ENCODE measurements at places on chromosomes 12 and 14. TPM values are rescaled to one million over a fixed set of nuclear protein-coding genes. Genes with fewer than 3 reads are reported as not detected.

The GALNT16 gene
- total RNA-seq, result 0.11 TPM

DNA sequence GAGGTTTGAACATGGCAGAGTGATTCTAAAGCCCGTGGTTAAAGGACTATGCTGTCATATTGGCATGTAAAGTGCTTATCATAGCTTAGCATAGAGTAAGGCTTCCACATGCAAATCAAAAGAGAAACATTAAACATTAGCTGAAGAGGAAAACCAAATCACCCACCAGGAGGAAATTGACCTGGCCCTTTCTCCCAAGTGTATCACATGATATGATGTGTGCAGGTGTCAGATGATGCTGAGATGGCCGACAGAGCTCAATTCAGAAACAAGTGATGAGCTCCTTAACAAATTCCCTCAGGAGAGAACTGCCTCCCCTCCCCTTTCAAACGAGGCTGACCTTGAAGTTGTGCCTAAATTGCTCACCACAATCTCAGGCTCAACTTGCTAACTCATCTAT is 217.1 kb upstream of the BTG1 start:
- peaks cover 13% of the 10 kb centered on the region for H3K4me1 ChIP-seq
- H3K4me3 ChIP-seq, result no peak overlapping the region
- no peaks in the 10 kb centered on the region for H3K27me3 ChIP-seq
- DNase-seq, result no peak
- H3K27ac ChIP-seq, result peak overlapping the region; percentile 53
- no peaks in the 10 kb centered on the region for H3K36me3 ChIP-seq

GRCh38 chr12:132063491-132063890 is 80.6 kb downstream of the DDX51 start:
- peaks cover 98% of the 10 kb centered on the region for H3K36me3 ChIP-seq
- H3K4me1 ChIP-seq, result no peaks in the 10 kb centered on the region
- no peak overlapping the region for H3K4me3 ChIP-seq
- DNase-seq, result no peak

DNA sequence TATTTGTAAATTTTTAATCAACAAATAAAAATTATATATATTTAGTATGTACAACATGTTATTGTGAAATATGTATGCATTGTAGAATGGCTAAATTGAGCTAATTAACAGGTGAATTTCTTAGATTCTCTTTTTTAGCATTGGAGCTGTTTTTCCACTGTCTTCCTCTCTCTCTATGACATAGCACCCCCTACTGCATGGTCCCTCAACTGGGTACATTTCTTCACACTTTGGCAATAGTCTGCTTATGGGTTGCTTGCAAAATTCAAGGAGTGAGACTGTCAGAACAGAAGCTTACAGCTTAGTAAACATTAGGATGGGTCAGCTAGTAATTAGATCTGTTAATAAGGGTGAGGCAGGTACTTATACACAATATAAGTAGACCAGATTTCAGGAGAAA is 658.5 kb upstream of the MGAT4C start:
- H3K36me3 ChIP-seq, result no peaks in the 10 kb centered on the region
- no peaks in the 10 kb centered on the region for H3K4me1 ChIP-seq
- H3K4me3 ChIP-seq, result no peak overlapping the region

- H3K27ac ChIP-seq, result no peak overlapping the region
- no peaks in the 10 kb centered on the region for H3K27me3 ChIP-seq
- DNase-seq, result no peak
- no peak overlapping the region for H3K4me3 ChIP-seq
- H3K36me3 ChIP-seq, result peaks cover 4% of the 10 kb centered on the region
Observed at GRCh38 chr12:79597910-79598309, 92.9 kb downstream of the PAWR start.

The RFLNA gene
- total RNA-seq, result 0.23 TPM

DNA sequence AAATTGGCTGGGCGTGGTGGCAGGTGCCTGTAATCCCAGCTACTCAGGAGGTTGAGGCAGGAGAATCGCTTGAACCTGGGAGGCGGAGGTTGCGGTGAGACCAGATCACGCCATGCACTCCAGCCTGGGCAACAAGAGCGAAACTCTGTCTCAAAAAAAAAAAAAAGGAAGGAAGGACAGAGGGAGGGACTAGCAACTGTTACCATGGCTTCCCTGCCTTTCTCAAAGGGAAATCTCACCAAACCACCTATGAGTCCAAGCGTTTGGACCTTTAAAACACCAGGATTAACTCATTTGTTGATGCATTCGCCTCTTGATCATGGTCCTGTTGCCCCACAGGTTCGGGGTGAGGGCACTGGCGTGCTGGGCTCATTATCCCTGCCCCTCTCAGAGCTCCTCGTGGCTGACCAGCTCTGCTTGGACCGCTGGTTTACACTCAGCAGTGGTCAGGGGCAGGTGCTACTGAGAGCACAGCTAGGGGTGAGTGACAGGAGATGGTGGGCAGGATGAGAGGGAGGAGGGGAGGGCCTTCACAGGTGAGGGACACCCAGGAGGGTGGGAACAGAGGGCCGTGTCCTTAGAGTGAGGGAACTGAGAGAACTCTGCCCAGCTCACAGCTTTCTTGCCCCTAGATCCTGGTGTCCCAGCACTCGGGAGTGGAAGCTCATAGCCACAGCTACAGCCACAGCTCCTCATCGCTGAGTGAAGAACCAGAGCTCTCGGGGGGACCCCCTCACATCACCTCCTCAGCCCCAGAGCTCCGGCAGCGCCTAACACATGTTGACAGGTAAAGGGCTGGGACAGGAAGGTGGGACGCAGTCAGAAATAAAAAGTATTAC is 10.2 kb upstream of the MYL6B start:
- peaks cover 40% of the 10 kb centered on the region for H3K36me3 ChIP-seq
- no peaks in the 10 kb centered on the region for H3K27me3 ChIP-seq
- H3K27ac ChIP-seq, result peak overlapping the region; percentile 58
- peaks cover 44% of the 10 kb centered on the region for H3K4me1 ChIP-seq

- DNase-seq, result no peak
- H3K27me3 ChIP-seq, result no peaks in the 10 kb centered on the region
- no peak overlapping the region for H3K4me3 ChIP-seq
Observed at GRCh38 chr14:69861025-69861569, 18.1 kb upstream of the SMOC1 start.

- no peak overlapping the region for H3K4me3 ChIP-seq
- no peak overlapping the region for H3K27ac ChIP-seq
- H3K4me1 ChIP-seq, result no peaks in the 10 kb centered on the region
- no peaks in the 10 kb centered on the region for H3K27me3 ChIP-seq
Observed at GRCh38 chr14:97270308-97270707, 473.1 kb downstream of the VRK1 start.

The OR11H7 gene
- total RNA-seq, result not detected

The RSRC2 gene
- 40.9 TPM for total RNA-seq

The SLC38A2 gene
- 242 TPM for total RNA-seq

The LALBA gene
- not detected for total RNA-seq

- no peaks in the 10 kb centered on the region for H3K4me1 ChIP-seq
- H3K27me3 ChIP-seq, result no peaks in the 10 kb centered on the region
- no peak for DNase-seq
Observed at GRCh38 chr12:14695715-14696141, 671 bp downstream of the GUCY2C start.

DNA sequence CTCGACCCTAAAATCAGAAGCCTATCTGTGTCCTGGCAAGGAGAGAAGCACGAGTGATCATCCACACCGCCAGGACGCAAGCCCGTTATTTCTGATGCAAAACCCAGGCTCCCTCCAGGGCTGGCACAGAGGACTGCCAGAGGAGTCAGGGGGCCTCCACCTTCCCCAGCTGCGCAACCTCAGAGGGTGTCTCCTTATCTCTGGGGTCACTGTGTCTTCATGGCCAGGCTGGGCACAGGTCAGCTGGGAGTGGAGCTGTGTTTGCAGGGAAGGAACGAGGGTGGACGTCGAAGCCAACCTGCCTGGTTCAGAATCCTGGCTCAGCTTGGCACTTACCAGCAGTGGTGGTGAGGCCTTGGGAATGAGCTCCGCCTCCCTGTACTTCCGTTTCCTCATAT is 12.0 kb upstream of the SERPINA3 start:
- H3K27me3 ChIP-seq, result no peaks in the 10 kb centered on the region
- H3K4me1 ChIP-seq, result peaks cover 29% of the 10 kb centered on the region
- H3K27ac ChIP-seq, result peak overlapping the region; percentile 83
- no peak for DNase-seq

The OAS3 gene
- total RNA-seq, result 37.2 TPM

GRCh38 chr12:91492648-91493047 is 310.0 kb upstream of the DCN start:
- H3K27ac ChIP-seq, result no peak overlapping the region
- H3K4me1 ChIP-seq, result no peaks in the 10 kb centered on the region
- H3K36me3 ChIP-seq, result no peaks in the 10 kb centered on the region
- no peaks in the 10 kb centered on the region for H3K27me3 ChIP-seq
- no peak for DNase-seq

The NINJ2 gene
- 6.0 TPM for total RNA-seq

GRCh38 chr12:6049587-6049986 is 74.9 kb downstream of the VWF start:
- DNase-seq, result no peak
- no peaks in the 10 kb centered on the region for H3K27me3 ChIP-seq
- H3K4me1 ChIP-seq, result peaks cover 8% of the 10 kb centered on the region
- no peaks in the 10 kb centered on the region for H3K36me3 ChIP-seq

- peaks cover 65% of the 10 kb centered on the region for H3K4me1 ChIP-seq
- H3K27ac ChIP-seq, result no peak overlapping the region
- no peaks in the 10 kb centered on the region for H3K27me3 ChIP-seq
- H3K36me3 ChIP-seq, result no peaks in the 10 kb centered on the region
- no peak overlapping the region for H3K4me3 ChIP-seq
- no peak for DNase-seq
Observed at GRCh38 chr14:74575507-74575906, 36.5 kb downstream of the LTBP2 start.

DNA sequence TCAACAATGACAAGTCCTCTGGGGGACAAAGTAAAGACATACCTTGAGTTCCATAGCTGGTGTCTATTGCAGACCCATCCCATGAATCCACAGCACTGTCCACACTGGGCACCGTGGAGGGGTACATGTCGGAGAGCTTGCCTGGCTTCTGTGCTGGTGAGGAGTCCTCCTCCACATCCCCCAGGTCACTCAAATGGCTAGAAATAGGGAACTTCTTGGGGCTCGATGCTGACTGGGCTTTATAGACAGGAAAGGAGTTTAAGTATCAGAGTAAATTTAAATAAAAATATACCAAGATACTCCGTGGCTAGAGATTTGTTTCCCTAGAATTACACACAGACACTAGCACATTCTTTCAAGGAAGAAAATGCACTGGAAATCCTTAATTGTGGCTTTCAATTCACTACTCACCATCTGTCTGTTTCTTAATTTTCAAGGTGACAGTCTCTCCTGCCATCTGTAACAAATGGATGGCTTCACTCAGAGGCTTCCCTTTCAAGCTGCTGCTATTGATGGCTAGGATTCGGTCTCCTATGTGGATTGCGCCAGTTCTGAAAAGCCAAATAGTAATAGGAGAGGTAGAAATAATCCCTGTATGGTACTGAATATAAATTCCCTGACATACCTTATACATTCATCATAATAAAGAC is 90.1 kb downstream of the HELB start:
- no peaks in the 10 kb centered on the region for H3K4me1 ChIP-seq
- no peak overlapping the region for H3K4me3 ChIP-seq
- DNase-seq, result no peak
- no peaks in the 10 kb centered on the region for H3K27me3 ChIP-seq
- peaks cover 25% of the 10 kb centered on the region for H3K36me3 ChIP-seq
- H3K27ac ChIP-seq, result no peak overlapping the region

GRCh38 chr14:42929806-42930480 is 1323.3 kb downstream of the LRFN5 start:
- H3K27me3 ChIP-seq, result no peaks in the 10 kb centered on the region
- no peaks in the 10 kb centered on the region for H3K4me1 ChIP-seq
- DNase-seq, result no peak

GRCh38 chr14:102187044-102187443 is 47.3 kb downstream of the WDR20 start:
- peak overlapping the region; percentile 83 for H3K27ac ChIP-seq
- no peaks in the 10 kb centered on the region for H3K36me3 ChIP-seq
- no peak for DNase-seq
- H3K27me3 ChIP-seq, result no peaks in the 10 kb centered on the region

The DNAH10 gene
- total RNA-seq, result not detected

The OR6C2 gene
- total RNA-seq, result 0.22 TPM
